ENCODE measurements at places on chromosomes 3 and 15.

- no peak for DNase-seq
These were observed 13.9 kb downstream of the RASGRF1 start for GRCh38 chr15:79076661-79077060.

DNA sequence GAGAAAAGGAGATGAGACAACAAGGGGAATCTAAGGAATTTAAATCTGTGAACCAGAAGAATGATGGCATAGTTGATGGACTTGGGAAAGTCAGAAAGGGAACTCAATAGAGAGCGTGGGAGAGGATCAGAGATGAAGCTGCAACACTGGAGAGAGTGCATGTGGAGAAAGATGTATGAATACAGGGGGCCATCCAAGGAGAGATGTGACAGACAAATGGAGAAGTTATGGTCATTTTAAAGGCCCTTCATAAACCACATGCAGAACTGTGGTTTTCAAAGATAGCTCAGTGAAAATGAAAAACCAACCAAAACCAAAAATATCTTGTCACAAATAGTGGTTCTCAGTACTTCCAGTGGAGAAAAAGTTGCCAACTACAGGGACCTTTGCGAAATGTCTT is 265.2 kb downstream of the SUCLG2 start:
- no peak for DNase-seq

DNA sequence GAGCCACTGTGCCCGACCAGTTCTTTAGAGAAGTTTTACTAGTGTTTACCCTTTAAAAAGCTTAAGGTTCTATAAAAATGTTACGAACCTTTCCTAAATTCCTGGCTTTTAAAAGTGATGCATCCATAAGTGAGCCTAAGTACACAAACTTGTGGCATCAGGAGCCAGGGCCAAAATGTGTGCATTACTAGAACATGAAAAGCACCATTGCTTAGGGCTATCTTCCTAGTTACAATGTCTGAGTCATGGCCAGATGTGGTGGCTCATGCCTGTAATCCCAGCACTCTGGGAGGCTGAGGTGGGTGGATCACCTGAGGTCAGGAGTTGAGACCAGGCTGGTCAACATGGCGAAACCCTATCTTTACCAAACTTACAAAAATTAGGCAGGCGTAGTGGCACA is 39.9 kb downstream of the LEO1 start:
- no peak for DNase-seq

- DNase-seq, result no peak
These were observed 748.1 kb downstream of the NR2F2 start for GRCh38 chr15:97078591-97078990.

Data from DMS 273 treated with DMSO at 0.1 percent for 48 hours (cell line).